ENCODE measurements at places on chromosomes 3 and 15. TPM values are rescaled to one million over a fixed set of nuclear protein-coding genes. Genes with fewer than 3 reads are reported as not detected.

GRCh38 chr15:98676586-98677270, 28.4 kb downstream of the IGF1R start:
- DNase-seq, result no peak

- no peak for DNase-seq
Measured at GRCh38 chr3:60056404-60056803, 1006.6 kb upstream of the CFAP20DC start.

DNA sequence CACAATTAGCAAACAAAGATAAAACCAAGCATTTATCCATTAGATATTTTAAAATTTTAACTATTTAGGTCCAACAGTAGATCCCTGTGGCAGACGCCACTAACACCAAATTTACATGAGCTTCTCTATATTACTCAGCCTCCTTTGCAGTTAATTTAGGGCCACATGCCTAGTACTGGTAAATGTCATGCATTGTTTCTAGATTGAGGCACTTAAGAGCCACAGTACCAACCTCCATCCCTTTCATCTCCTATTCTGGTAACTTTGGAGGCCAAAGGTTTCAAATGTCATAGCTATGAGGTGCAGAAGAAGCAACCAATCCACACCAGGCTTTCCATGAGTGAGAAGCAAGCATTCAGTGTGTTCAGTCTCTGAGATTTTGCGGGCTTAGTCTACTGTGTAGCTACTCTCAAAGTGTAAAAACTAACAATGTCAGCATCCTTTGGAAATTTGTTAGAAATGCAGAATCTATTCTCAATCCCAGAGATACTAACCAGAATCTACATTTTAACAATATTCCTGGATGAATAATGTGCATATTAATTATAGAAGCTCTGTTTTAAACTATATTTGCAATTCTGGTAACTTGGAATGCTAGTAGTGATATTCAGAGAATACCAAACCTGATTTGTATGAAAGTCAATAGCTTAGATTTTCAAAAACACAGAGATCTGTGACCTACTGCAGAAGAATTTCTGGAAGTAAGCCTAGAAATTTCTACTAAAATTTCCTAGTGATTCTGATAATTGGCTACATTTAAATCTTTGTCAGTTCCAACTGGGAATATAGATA, 206.3 kb upstream of the CD96 start:
- no peak for DNase-seq

DNA sequence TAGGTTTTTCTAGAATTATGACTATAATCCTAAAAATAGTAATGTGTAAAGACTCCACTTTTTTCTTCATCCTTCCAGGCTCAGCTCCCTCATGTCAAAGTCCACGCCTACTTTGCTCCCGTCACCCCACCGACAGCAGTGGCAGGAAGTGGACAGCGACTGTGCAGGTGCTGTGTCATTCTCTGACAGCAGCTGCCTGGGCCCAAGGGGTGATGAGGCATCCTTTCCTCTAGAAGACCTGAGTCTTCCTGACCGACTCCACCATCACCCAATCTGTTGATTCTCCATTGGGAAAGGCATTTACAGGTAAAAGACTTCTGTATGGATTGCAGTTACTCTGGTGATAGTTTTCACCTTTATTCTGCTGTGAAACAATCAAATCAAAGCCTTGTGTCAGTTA, 54.8 kb downstream of the UBP1 start:
- no peak for DNase-seq

DNA sequence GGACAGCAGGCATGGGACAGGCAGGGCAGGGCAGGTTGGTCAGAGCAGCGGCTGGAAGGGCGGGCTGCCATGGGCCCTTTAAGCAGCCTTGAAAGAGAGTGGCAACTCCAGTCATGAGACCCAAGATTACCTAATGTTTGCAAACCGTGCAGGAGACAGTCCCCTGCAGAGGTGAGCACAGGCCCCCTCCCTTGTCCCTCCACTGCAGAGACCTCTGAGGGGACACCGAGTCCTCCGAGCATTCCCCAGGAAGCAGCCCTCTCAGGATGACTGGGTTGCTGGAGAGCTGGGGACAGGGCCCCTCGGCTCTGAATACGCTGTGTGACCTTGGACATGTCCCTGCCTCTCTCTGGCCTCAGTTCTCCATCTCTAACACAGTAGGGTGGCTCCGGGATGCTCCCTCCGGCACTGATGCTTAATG, 81.4 kb downstream of the IQSEC1 start:
- no peak for DNase-seq

DNA sequence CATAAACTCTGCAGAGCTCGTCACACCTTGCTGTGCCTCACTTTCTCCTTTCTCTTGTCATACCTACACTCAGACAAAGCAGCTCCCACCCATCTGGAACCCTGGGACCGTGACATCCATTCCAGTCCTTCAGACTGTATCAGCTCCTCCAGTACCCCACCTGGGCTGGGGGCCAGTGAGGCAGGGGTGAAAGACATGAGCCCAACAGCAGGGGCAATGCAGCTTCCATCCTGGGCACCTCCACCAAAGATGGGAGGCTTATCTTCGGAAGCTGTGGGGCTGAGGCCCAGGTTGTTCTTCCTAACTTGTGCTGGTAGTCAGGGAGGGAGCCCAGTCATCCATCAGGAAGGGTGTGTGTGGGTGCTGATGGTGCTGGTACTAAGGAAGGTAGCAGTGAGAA, 109.2 kb downstream of the EEFSEC start:
- no peak for DNase-seq

DNA sequence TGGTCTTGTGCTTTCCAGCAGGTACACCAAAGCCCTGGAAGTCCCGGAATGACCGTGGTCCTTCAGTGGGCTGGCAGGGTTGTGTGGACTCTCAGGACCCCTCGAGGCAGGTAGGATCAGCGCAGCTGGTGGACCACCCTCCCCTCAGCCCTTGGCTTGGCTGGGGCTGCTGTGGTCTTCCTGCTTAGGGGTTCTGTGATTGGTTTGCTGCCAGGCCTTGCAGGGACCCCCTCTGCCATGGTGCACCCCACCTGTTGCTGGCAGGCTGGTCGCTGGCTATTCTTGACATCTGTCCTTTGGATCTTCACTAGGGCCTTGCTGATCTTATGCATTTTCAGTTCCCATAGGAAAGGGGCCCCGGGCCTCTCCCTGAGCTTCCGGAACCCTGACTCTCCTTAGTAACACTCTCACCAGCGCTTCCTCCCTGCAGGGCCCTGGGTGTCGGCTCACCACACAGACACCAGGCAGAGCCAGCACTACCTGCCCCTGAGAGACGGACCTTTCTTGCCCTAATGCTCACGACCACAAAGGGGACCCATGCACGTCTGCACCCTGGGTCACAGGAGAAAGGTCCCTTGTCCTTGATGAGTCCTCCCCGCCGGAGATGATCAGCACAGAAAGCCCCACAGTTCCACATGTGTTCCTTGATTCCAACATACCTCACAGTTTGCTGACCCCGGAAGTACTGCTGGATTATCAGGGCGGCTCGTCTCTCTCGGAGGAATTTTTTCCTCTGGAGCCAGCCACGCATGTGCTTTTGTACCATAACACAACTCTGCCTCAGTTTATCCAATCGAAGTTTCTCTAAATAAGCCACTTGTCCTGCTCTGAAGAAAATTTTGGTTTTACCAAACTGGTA, 51.7 kb downstream of the MYO5C start:
- DNase-seq, result no peak

- no peak for DNase-seq
Measured at GRCh38 chr3:134392336-134392983, 18.2 kb upstream of the AMOTL2 start.

GRCh38 chr3:52310861-52311575, 5.1 kb upstream of the DNAH1 start:
- no peak for DNase-seq

- no peak for DNase-seq
Measured at GRCh38 chr3:186257866-186258265, 104.2 kb downstream of the DGKG start.

DNA sequence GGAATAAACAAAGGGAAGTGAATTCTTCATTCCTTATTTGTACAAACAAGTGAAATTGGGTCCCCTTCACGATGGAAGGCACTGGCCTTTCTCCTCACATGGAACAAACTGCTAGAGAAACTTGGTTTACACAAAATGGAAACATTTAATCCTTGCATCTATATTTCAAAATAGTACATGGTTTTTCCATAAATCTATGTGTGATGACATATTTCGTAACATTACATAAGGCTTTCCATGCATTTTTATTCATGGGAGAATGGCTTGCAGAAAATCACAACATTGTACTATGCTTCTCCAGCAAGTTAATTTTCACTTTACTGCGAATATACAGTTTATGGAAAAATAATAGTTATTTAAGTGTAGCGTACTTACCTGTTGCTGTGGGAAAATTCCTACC, 81.0 kb upstream of the CDIN1 start:
- DNase-seq, result no peak

DNA sequence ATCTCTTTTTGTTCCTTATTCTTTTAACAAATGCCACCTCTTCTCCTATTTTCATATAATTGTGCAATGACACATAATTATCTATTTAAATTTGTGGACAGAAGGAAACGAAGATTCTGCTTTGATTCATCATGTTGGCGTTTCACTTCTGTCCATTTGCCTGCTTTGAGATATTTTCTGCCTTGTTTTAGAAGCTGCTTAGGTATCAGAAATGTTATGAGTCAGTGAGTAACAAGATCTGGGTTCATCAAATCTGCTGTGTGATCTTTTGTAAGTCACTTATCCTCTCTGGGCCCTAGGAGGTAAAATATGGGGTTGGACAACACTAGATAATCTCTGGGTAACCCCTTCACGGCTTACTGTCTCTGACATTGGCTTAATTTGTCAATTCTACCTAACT, 7.3 kb upstream of the MINDY4B start:
- DNase-seq, result no peak

DNA sequence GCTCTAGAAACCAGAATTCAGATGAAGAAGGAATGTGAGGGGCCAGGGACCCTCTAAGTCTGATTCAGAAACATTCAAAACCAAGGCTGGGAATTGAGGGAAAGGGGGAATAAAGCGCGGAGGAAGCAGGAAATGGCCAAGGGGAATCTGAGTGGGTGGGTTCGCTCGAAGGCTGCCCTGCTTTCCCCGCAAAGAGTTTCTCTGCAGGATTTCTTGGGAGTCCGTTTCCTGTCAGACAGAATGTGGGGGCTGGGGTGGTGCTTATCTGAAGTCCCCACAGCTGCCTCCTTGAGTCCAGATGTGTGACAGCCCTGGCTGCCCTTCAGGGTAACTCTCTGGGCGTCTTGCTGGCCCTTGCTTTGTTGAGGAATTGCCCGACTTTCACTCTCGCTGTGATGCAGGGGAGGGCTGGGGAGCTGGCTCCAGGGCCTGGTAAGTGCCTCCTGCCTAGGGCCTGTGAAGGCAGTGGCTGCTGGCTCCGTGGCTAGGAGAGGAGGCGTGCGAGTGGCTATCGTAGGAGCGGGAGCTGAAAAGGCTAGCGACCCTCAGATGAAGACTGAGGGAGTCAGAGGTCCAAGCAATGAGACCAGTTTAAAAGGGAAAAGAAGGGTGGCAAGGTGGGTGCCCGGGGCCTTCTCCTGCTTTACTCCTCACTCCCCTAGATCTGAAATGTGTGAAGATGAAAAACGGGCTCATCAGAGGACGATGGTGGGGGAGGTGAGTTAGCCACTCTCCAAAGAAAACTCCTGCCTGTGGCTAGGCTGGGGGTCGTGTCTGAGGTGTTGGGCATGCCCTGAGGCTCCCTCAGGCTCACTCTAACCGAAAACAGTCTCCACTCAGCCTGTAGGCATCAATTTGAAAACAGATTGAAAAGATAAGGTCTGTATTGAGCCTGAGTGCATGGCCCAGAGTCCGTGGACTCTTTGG, 143.9 kb upstream of the UMPS start:
- no peak for DNase-seq

GRCh38 chr3:142174559-142174958, 25.2 kb upstream of the TFDP2 start:
- DNase-seq, result no peak

DNA sequence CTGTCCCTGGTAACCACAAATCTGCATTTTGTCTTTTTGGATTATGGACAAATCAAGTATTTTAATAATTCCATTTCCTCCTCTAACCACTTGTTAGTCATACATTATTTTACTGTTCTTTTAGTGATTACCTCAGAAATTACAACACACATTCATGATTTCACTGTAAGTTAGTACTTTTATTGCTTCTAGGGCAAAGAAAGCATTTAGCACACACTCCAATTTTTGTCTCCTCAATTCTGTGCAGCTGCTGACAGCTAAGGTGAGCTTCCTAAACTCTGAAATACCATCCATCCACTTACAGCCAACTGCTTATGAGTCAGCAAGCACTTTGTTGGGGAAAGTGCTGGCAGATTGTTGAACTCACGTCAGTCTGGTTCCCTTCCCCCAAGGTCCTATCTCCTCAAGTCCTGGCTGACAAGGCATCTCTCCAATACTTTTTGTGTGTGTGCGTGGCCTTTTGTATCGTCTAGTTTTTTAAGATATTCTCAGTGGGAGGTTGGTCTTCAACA, 49.4 kb upstream of the TNFAIP8L3 start:
- no peak for DNase-seq

GRCh38 chr15:62392376-62392775, 227.3 kb upstream of the C2CD4B start:
- no peak for DNase-seq

- no peak for DNase-seq
Measured at GRCh38 chr3:22269831-22270230, 518.8 kb upstream of the ZNF385D start.

DNA sequence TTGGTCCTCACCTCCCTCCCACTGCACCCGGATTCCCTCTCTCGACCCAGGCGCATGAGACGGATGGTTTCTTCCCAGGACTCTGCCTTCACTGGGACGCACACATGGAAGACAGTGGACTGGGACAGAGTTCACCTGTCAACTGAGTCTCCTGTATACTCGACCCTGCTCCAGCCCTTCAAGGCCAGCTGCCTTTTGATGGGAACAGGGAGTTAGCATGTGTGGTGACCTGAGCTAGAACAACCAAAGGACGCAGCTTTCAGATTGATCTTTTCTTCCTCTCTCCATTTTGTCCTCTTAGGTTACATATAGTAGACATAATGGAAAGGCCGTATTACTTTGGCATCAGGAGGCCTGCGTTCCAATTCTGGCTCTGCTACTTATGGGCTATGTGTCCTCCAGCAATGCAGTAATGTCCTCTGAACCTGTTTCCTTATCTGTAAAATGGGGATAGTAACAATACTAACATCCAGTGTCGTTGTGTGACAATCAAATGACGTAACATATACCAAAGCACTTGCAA, 94.1 kb downstream of the PEX5L start:
- no peak for DNase-seq

DNA sequence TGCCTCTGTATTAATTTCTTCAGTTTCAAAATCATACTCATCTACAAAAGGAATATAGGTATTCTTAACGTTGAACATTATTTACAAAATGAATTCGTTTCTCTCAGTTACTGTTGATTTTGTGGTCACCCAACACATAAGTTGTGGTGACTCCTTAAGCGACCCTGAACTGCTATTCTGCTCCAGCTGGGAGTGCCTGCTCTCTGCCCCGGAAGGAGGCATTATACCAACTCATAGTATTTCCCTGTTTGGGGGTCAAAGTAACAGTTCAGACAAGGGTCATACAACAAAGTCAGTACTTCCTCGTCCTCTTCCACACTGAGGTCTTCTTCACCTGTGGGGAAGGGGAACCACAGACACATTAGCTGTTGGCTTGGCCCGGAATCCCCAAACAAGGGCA, 75.7 kb upstream of the FAM3D start:
- DNase-seq, result no peak

Gene FGF7
- not detected for total RNA-seq

Gene HHATL
- total RNA-seq, result not detected

Gene SLC28A2
- total RNA-seq, result 0.23 TPM

Gene CCR9
- not detected for total RNA-seq

Gene BRK1
- total RNA-seq, result 81.9 TPM

Gene GOLGA6B
- not detected for total RNA-seq
